ENCODE measurements at places on chromosomes 3 and 15.

DNA sequence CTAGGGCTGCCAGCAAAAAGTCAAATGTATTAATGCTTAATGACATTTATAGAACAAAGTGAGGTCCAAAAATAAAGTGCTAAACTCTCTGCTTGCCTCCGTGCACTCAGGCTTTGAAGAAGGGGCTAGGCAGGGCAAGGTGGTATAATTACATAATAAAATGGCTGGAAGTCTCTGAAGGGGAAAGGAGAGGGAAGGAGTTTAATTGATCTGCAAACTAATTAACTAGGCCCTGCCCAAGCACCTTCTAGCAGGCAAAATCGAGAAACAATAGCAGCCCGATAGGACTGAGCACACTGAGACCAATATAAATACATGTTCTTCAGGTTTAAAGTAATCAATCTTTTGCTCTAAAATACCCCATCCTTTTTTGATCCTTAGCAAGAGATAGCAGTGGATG is 13.0 kb downstream of the DIS3L start:
- DNase-seq: no peak

DNA sequence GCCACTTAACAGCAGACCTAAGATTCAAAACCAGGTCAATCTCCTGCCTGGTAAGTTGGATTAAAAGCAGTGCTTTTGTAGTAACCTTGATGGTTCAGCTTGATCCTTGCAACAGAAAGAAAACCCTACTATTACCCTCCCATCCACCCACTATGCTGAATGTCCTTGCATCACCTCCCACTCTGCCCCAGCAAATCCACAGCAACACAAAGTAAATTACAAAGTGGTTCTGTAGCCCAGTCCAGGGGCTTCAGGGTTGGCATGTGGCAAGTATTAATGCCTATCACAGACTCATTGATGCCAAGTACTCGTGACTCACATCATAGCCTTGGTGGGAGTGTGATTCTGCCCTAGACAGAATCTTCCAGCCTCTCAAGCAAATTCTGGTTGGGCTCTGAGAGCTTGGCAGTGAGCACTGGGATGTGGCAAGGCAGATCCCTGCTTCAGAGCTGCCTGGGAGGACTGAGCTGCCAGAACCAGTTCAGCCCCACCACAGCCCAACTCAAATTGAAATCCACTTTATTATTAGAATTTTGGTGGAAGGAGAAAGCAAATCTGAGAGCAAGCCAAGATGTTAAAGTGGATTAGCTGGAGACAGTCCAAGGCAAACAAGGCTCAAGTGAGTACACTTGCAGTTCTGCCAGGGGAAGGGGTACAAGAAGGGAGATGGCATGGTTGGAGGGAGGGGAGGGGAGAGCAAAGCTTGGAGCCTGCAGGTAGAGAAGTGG is 225.8 kb upstream of the UMPS start:
- DNase-seq: no peak

GRCh38 chr3:132180337-132180791 is 136.8 kb upstream of the ACP3 start:
- DNase-seq: no peak

GRCh38 chr3:150220799-150221198 is 187.3 kb upstream of the TSC22D2 start:
- DNase-seq: no peak

DNA sequence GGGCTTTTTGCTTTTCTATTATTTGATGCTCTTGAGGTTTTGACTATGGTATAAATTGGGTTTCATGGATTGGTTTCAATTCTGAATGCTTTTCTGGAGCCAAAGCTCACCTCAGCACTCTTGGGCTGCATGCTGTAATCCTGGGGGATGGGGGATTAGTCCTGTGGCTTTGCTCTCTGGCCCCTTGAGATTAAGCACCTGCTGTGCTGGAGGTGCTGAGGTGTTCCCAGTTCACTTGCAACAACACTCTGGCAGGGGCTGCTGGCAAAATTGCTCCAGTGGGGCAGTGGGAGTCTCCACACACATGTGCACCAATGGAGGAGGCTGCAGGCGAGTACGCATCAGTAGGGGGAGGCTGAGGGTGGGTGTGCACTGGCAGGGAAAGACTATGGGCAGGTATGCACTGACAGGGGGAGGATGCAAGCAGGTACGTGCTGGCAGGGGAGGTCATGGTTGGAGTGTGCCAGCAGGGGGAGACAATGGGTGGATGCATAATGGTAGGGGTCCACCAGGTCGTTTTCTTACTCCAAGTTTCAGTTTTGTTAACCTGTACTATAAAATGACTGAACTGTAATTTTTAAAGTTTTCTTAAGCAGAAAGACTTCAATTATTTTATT is 489.2 kb downstream of the FGF12 start:
- no peak for DNase-seq

DNA sequence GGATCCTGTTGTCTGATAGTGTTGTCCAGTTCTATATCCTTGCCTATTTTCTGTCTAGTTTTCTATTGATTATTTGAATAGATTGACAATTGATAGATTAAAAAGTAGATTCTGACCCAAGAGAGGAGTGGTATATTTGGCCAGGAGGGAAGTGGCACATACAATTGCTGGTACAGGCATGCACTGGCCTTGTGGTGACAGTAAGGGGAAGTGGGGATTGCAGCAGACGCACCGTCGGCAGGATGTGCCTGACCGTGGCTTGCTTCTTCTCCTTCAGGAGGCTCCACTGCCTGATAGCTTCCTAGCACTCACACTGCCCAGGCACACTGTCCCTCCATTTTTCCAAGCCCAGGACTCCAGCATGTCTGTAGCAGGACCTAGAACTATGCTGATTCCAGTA is 10.5 kb downstream of the GABRG3 start:
- DNase-seq: no peak

GRCh38 chr15:80560601-80561400 is 134.3 kb upstream of the ABHD17C start:
- DNase-seq: no peak

DNA sequence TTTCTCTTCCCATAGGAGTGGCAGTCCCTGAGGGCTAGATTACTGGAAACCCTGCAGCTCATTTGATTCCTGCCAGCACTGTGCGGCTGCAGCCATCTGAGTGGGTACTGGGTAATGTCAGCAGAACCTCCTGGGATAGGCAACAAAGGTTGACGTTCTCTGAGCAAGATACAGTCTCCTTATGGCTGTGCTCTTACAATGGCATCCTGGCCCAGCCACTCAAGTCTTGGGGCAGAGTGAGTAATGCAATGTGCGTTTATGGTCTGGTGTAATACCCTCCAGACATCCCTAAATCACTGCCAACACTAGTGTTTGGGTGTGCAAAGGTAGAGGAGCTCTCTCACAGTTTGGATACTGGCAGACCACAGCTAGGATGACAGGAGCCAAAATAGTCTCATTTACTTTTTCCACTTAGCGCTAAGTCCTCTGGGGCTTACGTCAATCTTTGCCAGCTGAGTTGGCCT is 775.8 kb downstream of the ZNF385D start:
- DNase-seq: no peak

DNA sequence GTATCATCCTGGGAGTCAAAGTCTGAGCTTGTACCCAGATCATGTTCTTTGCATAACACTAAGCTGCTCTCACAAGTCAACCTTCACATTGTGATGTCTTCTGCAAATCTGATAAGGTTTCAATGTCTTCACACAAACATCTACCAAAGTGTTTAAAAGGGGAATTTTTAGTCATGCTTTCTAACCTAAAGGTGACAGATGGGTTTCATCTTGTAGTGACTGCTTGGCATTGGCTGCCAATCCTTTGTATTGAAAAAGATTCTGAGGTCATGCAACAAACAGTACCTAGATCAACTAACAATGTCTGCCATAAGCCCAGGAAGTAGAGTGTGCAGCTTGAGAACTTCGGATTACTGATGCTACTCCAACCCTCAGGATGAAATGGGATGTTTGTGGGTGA is 43.6 kb upstream of the DIPK2A start:
- no peak for DNase-seq

- no peak for DNase-seq
These were observed 403.5 kb downstream of the SHQ1 start for GRCh38 chr3:72444656-72445223.

DNA sequence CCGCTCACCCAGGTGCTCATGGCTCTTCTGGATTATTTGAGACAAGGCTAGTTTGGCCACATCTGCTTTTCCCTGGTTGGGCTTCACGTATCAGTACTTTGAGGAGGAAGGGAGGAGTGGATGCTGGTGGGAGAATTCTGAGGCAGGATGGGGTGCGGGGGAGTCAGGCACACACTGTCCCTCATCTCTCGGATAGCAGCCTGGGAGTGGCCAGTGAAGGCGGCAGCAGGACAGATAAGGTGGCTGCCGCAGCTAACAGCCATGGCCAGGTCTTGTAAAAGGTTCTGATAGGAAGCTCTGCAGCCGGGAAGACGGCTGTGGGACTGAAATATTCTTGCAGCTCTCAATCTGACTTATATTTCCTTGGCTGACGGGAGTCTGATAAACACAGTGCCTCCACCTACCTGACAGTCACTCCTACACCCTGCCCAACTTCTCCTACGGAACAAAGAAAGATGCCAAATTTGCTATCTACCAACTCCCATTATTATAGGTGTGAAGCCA is 87.3 kb downstream of the MESD start:
- no peak for DNase-seq

- no peak for DNase-seq
These were observed 19.1 kb upstream of the HHATL start for GRCh38 chr3:42721690-42722089.

DNA sequence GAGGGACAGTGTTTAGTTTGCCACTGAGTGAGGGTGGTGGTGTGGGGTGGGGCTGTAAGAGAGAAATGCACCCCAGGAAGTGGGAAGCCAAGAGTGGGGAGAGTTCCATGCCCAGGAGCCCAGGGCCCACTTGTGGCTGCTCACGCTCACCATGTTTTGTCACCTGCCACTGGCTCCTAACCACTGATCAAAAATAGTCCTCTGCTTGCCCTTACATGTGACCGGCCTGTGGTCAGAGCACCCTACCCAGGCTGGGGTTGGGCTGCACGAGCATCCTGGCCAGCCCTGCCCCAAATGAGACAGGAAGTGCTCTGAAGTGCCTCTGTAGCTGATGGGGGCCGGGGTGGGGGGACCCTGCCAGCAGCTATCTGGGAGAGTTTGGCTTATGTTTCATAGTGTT is 216.3 kb downstream of the RPLP1 start:
- peak; percentile 27 for DNase-seq

DNA sequence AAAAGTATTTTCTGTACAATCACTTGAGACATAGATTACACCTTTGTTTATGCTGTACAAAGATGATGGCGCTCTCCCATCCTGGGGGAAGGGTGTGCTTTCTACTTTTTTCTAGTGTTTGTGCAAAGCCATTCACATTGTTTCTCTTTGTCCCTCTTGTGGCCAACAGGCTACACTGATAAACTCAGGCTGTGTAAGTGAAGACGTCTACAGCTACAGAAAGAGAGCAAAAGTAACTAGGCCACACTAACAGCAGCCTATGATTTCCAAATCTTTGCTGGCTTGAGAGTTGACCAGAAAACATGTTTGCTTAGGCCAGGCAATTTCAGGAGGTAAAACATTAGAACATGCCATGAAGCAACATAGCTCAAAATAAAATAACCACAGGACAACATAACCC is 75.1 kb downstream of the FOXB1 start:
- DNase-seq: no peak

- no peak for DNase-seq
These were observed 208.4 kb upstream of the NANOGP8 start for GRCh38 chr15:35293353-35294130.

- DNase-seq: no peak
These were observed 75.5 kb downstream of the ZBTB20 start for GRCh38 chr3:115071601-115072000.

DNA sequence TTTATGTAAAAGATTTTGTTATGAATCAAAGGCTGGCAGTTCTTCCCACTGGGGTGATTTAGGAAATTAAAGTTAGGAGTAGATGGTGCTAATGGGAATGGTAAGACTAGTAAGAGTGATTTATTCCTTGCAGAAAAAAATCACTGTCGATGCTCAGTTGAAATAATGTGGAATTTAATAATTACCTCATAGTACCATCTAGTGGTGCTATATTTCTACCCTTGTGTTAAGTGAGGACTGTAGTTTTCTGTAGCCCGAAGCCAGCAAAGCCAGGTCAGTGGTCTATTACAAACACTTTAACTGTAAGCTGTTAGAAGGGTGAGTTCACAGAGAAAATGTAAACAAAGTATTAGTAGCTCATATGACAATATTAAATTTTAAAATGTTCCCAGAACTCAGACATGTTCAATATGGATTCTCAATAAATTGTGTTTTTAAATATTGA is 39.5 kb upstream of the GOLGA8J start:
- no peak for DNase-seq

DNA sequence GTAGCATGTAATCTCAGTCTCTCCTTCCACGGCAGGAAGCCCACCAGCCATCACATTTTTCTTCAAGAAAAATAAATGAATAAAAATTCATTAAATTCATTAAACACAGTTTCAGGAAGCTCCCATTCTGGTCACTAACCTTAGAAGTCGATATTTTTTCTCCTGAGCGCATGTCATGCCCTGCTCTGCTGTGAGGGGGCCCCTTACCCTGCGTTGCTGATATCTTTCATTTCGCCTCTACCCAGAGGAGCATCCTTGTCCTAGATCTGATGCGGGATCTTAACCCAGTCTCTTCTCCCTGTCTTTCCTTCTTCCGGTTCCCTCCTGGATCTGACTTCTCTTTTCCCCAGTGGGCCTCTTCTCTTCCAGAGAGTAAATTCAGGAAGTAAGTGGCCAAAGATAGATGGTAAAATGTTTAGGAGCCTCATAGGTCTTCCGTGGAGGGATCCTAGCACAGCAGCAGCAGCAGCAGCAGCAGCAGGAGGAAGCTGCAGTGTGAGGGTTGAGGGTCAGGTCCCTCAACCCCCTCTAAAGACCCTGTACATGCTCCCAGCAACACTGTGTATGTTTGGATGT is 1.4 kb upstream of the ILDR1 start:
- DNase-seq: no peak

- DNase-seq: no peak
These were observed at the start of gene ALDH1L1 for GRCh38 chr3:126180477-126181397. Gene ALDH1L1, minus strand, starts transcription at chr3:126180586. Its CDS starts 19,607 bp downstream, at chr3:126160979.

Data from activated effector memory CD4-positive, alpha-beta T cell treated with Interleukin-2 at 50 U/mL for 16 hours (primary cell).